Activated effector memory CD4-positive, alpha-beta T cell treated with Interleukin-2 at 50 U/mL for 16 hours (primary cell): ENCODE measurements at places on chromosomes 7 and 10.

- peak; percentile 37 for DNase-seq
Observed at GRCh38 chr7:101602484-101603241, 26.4 kb downstream of the MYL10 start.

- DNase-seq, result peak; percentile 32
Observed at GRCh38 chr10:79242620-79243152, 104.6 kb upstream of the PPIF start.

GRCh38 chr7:30285536-30286284 lies 1.3 kb downstream of the ZNRF2 start:
- DNase-seq, result peak; percentile 46

DNA sequence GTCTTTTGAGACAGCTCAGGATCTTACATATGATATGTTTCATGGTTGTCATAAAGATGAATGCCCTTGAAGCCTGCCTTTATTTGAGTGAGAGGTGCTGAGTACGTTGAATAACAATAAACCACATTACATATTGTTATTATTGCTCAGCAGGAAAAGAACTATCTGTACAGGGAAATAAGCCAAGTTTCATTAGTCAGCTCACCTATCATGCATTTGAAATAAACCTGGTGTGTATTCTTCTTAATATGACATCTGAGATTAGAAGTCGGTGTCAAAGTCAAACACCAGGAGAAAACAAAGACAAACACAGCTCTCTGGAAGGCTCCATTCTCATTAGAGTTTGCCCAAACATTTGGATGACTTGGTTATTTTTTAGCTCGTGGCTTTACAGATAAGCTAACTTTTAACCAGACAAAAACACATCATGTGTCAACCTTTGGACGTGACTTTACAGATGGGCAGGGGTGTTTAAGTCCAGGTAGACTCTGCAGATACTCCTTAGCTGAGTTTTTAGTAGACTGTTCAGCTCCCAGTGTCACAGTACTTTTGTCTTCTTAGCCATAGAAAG lies 71.2 kb upstream of the AOAH start:
- no peak for DNase-seq

DNA sequence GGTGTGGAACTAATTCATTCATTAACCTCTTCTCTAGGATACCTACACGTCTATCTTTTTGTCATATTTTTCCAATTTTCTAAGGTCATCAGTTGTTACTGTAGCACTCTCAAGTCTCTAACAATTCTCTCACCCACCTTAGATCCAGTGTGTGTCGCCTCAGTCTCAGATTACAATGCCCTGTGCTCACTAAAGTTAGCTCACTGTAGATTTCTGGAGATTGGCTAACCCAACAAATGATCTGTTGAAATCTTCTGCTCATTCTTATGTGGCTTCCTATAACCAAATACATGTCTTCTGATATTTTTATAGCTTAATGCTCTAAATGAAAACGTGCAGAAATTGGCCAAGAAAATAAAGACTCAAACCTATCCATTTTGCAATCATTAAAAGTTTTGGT lies 142.6 kb downstream of the SLC25A13 start:
- no peak for DNase-seq

- no peak for DNase-seq
Observed at GRCh38 chr7:143504937-143505297, 27.2 kb downstream of the TAS2R41 start.

DNA sequence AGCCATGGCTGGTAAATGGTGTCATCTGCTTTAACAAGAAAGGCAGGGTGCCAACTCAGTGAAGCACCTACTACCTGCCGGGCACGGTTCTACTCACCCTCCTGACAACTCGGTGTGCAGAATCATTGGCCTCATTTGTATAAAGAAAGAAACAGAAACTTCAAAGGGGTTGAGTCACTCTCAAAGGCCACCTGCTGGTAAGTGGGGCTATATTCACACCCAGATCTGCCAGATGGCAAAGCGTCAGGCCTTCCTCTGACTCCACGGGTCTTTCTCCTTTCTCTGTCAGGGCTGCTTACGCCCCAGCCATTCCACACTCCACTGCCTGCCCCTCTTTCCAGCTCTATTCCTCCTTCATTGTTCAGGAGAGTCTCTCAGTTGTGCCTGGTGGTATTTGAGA lies 309.2 kb downstream of the GFRA1 start:
- DNase-seq, result no peak

GRCh38 chr7:4074407-4074806 lies 607.7 kb upstream of the FOXK1 start:
- DNase-seq, result no peak

GRCh38 chr10:121260377-121260776 lies 337.9 kb downstream of the FGFR2 start:
- DNase-seq, result no peak

DNA sequence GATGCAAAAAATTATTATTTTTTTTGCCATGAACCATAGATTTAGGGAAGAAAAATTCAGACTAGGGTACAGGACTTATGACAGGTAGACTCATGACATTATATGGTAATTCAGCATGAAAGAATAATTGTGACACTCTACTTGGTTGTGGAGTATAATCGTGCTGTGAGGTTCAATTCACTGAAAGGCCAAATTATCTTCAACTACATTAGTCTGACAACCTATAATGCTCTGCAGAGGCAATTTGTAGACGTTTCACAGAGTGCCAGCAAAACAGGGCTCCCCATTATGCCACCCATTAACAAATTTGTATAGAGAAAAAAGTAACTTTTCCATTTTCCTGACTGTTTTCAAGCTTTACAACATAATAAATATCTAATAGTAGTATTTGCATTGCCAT lies 292.6 kb downstream of the LRMDA start:
- DNase-seq, result no peak

- DNase-seq, result no peak
Observed at GRCh38 chr7:102304668-102305067, 18.0 kb downstream of the SH2B2 start.

DNA sequence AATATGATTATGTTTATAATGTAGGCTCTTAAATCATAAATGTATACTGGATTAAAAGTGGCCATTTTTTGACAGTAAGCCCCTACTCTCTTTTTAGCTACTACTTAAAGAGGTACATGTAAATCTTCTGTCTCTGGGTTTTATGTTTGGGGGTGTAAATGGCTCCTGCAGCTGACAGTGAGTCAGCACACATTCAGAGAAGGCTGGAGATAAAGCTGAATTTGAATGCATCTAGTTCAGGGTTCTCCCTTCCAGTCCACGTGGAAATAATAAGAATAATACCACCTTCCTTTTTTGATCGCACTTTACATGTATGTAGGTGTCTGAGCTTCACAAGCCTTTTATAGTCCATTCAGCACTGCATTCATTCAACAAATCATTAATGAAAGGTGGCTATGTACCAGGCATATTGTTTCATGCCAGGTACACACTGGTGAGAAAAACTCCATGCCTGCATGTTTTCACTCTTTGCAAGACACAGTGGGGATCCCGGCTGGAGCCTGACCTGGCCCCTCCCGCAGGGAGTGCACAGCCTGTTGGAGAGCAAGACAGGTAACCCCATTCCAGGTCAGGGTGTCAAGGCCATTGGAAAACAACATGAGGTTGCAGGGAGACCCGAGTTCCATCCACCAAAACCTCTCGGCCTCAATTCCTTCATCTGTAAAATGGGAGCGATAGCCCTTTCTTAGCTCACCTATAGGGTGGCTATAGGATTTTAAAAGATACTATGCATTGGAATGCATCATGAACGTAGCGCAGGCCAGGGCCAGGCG lies 107.5 kb upstream of the ANLN start:
- no peak for DNase-seq

DNA sequence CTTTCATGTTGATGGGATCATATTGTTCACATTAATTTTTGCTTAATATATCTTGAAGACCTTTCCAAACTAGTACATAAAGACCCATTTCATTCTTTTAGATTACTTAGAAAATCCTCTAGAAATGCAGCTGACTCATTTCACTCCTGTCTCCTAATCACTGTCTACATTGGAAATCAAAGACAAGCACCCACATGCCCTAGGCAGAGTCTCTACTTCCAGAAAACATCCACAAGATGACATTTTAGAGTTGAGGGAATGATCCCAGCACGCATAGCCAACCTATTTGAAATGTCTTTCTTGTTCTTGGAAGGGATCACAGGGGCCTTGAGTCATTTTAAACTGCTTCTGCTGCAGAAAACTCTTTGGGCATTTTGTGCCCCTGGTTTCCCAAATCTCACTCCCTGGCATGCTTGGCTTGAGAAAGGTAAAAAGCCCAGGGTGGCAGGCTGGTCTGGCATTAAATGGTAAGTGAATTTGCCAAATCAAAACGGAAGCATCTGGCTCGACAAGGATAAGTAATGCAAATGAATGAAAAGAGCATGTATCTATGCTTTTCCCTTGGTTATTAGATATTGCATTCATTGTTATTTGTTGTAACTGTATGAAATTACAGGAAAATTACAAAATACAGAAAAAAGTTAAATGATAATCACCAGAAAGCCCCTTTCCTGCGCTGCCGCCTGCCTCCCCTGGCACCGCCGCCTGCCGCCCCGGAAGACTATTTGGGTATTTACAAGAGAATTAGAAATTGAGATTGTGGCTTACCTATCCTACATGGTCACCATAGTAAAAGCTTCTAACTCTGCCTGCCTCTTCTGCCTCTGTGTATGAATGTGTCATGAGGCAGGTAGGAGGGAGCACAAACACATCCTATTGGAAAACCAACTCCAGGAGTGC lies 225.3 kb downstream of the PTEN start:
- DNase-seq, result no peak

DNA sequence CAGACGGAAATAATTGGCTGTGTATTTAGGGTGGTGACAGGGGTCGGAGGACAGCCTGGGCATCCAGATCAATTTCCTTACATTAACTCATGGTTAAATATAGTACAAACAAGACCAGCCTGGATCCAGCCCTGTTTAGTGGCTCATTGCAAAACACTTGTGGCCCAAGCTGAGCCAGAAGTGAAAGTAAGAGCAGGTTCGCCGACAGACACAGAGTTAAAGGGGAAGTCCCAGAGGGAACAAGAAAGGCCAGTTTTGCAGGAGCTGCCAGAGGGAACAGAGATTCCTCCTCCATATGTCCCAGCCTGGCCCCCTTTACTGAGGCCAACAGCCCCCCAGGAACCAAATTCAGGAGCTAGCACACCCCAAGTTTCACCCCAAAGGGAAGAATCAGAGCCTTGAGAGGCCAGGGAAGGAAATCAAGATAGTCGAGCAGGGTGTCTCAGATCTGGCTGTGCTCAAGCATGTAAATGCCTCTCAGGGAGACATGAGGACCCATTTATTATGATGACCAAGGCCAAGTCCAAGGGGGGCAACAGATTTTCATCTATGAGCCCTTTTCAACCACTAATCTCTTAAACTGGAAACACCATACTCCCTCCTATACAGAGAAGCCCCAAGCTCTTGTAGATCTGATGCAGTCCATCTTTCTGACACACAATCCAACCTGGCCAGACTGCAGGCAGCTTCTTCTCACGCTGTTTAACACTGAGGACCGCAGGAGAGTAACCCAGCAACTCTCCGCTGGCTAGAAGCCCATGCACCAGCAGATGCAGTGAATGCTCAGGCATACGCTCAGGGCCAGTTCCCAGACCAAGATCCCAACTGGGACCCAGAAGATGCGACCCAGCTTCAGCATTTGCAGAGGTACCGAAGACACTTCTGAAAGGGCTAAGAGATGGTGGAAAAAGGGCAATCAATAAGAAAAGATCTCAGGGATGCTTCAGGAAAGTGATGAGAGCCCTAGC lies 15.9 kb upstream of the ADCK2 start:
- no peak for DNase-seq

GRCh38 chr7:107220356-107220755 lies 51.6 kb downstream of the HBP1 start:
- DNase-seq, result no peak

DNA sequence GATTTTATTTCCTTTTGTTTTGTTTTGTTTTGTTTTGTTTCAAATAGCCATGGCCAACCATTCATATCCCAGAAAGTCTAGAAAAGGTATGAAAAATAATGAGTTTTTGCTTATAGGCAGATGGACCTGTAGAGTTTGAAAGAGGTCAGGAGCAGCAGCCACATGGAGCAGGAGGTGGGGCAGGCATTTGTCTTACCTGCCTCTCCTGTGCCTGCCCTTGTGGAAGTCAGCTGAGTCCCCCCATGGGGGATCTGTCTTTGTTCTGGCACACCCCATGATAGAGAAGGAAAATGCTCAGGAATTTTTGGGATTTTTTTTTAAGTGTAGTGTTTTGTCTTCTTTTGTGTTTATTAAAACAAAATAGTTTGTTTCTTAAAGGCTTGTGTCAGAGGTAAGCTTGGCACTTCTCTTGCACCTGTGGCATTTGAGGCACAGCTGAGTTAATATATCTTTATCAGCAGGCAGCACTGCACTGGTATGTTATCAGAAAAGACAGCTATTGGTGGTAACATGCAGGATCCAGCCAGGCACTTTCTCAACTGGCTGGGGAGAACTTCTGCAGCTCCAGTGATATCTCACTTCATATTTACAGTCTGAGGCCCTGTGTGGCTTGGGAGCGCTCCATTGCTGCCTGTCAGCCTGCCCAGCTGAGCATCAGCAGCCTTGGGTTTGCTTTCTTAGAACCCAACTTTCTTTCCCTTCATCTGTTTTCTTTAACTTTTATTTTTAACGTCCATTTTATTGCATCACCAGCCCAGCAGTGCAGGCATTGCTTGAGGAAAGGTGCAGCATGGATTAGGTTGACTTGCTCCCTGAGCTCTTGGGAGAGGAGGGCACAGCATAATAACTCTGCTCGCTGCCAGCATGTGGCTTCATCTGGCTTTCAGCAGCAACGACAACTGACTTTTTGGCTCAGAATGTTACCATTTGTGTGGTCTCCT lies 44.4 kb downstream of the LRRC4 start:
- DNase-seq, result no peak

GRCh38 chr10:109746861-109747260 lies 176.4 kb downstream of the XPNPEP1 start:
- no peak for DNase-seq

- DNase-seq, result no peak
Observed at GRCh38 chr10:35462491-35462934, 126.2 kb downstream of the CCNY start.

- DNase-seq, result no peak
Observed at GRCh38 chr10:21138769-21139340, 241.7 kb upstream of the NEBL start.

GRCh38 chr7:139241258-139241657 lies 10.2 kb downstream of the UBN2 start:
- no peak for DNase-seq

GRCh38 chr7:151631570-151631952 lies 111.9 kb upstream of the RHEB start:
- DNase-seq, result no peak

- DNase-seq, result no peak
Observed at GRCh38 chr7:112509402-112509801, 28.6 kb downstream of the LSMEM1 start.

DNA sequence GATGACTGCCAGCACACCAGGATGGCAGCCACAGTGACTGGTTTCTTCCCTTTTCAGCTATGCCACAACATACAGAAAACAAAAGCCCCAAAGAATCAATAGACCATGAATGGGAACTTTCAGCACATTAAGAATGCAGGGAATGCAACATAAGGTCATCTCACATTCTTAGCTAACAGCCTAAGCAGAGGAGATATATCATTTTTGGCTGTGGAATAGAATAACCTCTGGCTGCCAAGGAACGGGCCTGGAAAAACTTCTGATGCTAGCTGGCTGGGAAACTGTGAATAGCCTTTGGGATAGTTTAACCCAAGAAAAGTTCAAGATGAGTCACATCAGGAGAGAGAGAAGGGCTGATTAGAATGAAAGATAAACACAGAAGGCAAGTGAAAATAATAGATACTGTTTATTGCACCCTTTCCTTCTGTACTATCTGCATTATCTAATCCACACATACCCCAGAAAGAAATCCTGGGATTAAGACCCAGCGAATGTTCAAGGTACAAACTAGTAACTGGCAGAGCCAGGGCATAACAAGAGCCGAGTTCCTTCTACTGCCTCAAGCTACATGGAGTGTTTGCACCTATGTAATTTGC lies 169.2 kb downstream of the SEMA3A start:
- DNase-seq, result no peak
